Fibroblast of skin of back (primary cell): ENCODE measurements at places on chromosomes 7 and 10.

DNA sequence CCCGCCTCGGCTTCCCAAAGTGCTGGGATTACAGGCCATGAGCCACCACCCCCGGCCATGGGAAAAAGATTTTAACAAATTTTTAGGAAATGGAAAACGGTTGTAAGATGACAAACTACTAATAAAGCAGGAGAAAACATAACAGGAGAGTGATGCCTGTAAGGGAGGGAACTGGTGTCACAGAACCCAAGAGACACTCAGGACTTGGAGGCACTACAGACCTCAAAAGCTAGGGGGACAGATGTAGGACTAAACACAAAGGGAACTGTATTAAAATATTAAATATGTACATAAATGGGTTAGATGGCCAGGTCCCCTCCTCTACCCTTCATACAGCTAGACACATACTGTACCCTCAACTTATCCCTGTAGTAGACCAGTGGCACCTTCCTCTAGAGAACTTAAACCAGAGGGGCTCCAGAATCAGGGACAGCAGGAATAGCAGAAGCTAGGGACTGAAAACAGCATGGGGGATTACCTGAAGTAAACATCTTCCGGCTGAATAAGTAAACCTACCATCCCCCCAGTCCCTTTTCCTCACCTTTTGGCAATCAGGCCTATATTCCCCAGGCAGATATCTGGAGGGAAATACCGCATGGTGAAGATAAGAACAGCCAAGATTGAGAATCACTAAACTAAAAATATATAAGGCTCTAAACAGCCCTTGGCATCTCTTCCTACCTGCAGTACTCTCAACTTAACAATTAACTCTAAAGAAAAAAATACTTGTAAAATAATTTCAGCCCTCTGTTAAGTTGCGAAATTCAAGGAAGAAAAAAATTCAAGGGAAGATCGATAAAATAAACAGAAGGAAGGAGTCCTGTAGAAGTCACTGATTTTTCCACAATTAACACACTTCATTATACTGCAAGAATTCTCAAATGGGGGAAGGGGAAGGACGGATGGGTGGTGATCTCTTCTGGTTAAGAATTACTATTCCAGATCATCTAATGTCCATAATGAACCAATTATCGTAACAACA is 15.5 kb downstream of the TM9SF3 start:
- no peak for DNase-seq

DNA sequence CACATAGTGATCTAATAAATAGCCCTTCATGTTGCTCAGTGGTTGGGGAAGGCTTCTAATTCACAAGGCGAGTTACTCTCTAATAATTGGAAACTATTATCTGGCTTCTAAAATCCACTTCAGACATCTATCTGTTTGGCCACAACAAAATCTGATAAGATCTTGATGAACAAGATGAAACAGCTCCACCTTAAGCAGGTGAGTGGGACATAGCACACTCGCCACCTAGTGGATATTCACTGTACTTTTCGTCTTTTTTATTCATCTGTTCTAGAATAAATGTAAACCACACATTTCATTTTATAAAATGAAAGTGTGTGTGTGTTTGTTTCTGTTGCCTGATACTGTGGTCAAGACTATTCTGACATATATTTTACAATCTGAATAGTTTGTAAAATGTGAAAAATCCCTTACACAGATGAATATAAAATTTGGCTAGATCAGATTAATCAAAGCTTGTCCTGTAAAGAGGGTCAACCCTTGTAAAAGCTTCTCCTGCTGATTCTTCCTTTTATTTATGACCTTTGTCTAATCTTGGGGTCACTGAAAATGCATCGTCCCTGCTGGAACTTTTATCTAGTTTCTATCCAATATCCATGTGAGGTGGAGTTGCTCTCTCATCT is 26.5 kb upstream of the CNTNAP2 start:
- peak; percentile 22 for DNase-seq

DNA sequence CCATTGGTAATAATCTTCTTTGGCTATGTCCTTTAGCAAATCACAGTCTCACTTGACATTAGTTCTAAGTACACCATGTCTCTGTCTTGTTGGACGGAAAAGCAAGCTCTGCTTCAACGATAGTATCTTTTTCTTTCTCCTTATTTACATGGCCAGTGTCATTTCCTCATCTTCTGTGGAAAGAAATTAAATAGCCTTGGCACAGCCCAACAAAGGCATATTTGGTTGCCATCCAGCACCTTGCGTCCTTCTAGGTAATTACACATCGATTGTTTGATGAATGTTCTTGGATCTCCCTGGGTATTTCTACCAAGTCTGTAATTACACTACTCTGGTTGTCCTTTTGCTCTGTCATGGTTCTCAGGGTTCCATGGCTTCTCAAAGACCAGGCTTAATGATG is 183.1 kb downstream of the CHN2 start:
- no peak for DNase-seq

DNA sequence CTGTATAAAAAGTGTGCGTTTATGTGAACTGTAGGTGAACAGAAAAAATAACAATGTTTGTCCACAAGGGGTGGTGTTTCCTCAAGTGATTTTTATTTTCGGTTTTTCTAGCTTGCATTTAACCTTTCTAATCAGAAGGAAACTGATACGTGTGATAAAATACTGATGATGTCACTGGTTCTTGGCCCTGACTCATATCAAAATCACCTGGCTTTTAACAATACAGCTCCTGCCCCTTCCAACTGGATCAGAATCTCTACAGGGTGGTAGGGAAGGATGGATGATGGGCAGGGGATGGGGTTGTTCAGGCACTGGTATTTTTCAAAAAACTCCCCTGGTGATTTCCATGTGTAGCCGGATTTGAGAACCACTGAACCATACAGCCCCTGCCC is 10.9 kb downstream of the NPFFR1 start:
- no peak for DNase-seq

- peak; percentile 65 for DNase-seq
Observed at GRCh38 chr7:95772298-95772770, at the start of gene DYNC1I1. Gene DYNC1I1, plus strand, starts transcription at chr7:95772554. Its CDS starts 32,176 bp downstream, at chr7:95804730.

- no peak for DNase-seq
Observed at GRCh38 chr7:98870807-98871491, 1.1 kb upstream of the TMEM130 start.

GRCh38 chr7:15753887-15754579 is 67.5 kb upstream of the MEOX2 start:
- DNase-seq, result peak; percentile 89

- DNase-seq, result no peak
Observed at GRCh38 chr10:72323771-72324191, 30.9 kb downstream of the DNAJB12 start.

- DNase-seq, result no peak
Observed at GRCh38 chr10:76190634-76191270, 759.3 kb downstream of the LRMDA start.

GRCh38 chr10:498760-499435 is 190.6 kb downstream of the DIP2C start:
- no peak for DNase-seq

- no peak for DNase-seq
Observed at GRCh38 chr10:118842843-118843624, 88.3 kb upstream of the CACUL1 start.

DNA sequence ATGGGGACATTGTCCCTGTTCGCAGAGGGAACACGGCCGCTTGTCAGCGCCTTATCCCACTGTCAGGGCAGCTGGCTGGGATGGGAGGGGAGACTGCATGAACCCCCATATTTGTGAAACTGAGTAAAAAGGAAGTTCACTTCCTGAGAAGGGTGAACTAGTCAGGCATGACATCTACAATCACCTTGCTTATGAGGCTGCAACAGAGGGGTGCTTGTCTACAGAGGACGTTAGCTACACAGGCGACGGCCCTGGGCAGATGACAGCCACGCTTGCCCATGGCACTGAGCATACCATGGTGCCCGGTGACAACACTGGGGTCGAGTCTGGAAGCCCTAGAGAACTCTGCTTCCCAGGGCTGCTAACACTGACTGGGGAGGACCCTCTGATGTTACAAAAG is 46.0 kb upstream of the KDM7A start:
- no peak for DNase-seq

- peak; percentile 83 for DNase-seq
Observed at GRCh38 chr7:93119191-93119905, 1.6 kb upstream of the SAMD9 start.

- peak; percentile 86 for DNase-seq
Observed at GRCh38 chr10:5543623-5544022, 18.9 kb downstream of the CALML3 start.

DNA sequence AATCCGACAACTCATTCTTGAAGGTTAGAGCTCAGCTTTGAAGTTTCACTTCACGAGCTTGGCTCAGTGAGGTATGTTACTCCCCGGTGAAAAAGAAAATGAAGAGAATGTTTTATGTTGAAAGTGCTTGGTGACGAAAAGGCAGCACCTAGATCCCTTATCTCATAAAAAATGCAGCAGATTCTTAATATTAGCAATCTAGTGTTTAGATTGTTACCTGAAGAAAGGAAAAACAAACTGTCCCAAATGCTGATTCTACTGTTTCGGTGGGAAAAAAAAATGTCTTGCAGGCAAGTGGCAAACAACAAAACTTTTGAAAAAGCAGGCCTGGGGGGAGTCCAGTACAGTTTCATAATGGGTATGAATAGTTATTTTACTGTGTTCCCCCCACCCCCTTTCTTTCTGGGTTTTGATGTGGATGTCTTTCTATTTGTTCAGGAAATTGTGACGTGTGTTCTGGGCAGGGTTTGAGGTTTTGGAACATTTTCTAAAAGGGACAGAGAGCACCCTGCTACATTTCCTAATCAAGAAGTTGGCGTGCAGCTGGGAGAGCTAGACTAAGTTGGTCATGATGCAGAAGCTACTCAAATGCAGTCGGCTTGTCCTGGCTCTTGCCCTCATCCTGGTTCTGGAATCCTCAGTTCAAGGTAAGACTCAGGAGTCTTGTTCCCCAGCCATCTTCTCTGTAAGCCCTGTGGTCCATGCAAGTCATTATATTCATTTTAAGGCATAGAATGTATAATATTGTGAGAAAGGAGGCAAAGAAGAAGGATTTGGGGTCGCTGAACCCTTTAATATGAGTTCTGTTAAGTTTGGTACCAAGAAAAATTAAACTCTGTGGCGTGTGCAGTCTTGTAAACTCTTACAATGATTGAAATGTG is at the start of gene SRGN:
Gene SRGN (plus strand): TSS at position 514 of the 881 bp plus-strand sequence. CDS start 55 bp downstream, at position 569.
- DNase-seq, result peak; percentile 53
